Stimulated activated CD4-positive, alpha-beta T cell treated with anti-CD3 and anti-CD28 coated beads, Interleukin-4, amount 100 ng/mL, for 4 hours (primary cell): ENCODE measurements at places on chromosomes 11 and 22.

DNA sequence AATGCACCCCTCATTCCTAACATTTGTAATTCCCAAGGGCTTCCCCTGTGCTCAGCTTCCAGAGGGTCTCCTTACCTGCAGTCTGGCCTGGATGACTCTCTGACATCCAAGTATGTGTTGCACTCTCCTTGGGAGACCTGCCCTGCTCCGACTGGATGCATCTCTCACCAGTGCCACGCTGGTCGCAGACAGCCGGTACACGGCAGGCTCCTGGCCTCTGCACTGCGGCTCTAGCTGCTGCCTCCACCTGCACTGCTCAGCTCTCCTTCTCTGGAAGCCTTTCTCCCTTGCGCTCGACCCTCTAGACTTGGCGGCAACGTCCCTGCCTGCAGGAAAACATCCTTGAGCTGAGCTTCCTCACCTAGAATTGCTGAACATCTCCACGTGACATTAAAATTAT lies 685.9 kb downstream of the BRD1 start:
- DNase-seq, result no peak

GRCh38 chr11:127625402-127625801 lies 624.8 kb upstream of the KIRREL3 start:
- DNase-seq, result no peak

GRCh38 chr11:65927904-65928397 lies 8.7 kb downstream of the DRAP1 start:
- peak; percentile 53 for DNase-seq

GRCh38 chr11:2724653-2725367 lies 25.0 kb upstream of the KCNQ1OT1 start:
- DNase-seq, result no peak

- no peak for DNase-seq
These were observed 23.4 kb downstream of the SYT9 start for GRCh38 chr11:7275133-7275532.

GRCh38 chr11:94895971-94896370 lies 77.4 kb downstream of the CWC15 start:
- DNase-seq, result no peak
